ENCODE measurements at places on chromosomes 11 and 22.

- DNase-seq, result no peak
Observed at GRCh38 chr11:8026982-8027381, 39.8 kb downstream of the EIF3F start.

DNA sequence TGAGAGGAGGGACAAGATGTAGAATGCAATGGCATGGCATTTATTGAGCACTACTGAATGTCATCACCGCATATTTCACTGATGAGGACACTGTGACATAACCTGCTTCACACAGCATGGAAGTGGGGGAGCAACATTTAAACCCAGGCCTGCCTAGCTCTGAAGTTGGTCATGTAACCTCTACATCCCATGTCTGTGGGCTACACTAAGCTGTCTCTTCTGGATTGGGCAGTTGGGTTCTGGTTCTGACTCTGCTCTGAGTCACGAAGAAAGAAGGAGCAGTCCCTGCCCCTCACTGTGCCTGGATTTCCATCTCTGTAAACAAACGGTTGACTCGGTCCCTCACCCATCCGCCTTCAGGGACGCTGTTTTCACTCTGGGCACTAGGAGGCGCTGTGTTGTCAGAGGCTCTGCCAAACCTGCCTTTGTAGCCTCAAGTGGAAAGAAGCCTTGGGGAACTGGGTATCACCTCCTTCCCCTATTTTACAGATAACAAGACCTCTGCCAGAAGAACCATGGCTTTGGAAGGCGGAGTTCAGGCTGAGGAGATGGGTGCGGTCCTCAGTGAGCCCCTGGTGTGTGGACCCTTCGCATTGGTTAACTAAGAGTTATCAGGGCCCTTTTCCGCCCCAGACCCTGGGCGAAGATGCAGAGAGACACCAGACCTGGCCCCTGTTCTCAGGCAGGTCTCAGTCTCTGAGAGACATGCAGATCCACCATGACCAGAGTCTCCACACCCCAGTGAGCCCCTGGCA is 12.7 kb upstream of the ARHGEF17 start:
- DNase-seq, result peak; percentile 30

DNA sequence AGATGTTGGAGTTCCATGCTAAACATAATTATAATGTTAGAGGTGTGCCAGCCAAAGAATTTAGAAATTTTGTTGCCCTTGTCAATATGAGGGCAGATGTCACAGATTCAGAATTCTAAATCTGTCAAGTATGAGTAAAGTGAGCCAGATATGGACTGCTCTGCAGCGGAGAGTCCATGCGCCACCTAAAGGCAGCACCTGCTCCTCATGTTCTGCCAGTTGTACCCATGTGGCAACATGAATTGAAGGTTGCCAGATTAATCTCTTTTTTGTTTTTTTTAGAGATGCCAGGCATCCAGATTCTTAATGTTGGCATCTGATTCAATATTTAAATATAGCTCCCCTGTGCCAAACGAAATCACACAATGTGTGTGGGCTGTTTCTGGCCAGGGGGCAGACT is 678.6 kb upstream of the ANO5 start:
- DNase-seq, result no peak

GRCh38 chr11:567011-567628 is 6.3 kb downstream of the RASSF7 start:
- DNase-seq, result no peak

DNA sequence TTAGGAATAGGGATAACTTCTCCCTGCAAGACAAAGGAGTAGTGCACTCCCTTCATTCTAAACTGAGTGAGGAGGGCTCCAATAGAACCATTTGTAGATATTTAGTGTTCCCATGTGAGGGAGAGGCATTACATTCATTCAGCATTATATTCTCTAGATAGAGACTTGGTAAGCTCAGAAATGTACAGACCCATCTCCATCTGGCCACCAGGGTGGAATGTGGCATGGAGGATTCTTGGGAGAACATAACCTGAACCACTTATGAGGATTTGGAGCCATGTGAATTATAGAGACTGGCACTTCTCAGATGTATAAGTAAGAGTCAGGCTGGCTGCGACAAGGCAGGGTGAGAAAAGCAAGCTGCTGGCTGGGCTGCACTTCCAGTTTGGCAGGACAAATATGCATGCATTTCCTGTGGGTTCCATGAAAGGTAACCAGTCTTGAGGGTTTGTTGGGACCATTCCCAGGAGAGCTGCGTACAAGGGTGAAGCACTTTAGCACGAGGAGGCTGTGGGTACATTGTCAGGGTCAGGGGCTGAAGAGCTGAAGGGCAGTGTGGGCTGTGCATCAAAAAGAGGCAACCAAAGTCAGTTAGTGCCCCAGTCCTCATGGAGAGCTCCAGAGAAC is 9.2 kb downstream of the RRP8 start:
- no peak for DNase-seq

DNA sequence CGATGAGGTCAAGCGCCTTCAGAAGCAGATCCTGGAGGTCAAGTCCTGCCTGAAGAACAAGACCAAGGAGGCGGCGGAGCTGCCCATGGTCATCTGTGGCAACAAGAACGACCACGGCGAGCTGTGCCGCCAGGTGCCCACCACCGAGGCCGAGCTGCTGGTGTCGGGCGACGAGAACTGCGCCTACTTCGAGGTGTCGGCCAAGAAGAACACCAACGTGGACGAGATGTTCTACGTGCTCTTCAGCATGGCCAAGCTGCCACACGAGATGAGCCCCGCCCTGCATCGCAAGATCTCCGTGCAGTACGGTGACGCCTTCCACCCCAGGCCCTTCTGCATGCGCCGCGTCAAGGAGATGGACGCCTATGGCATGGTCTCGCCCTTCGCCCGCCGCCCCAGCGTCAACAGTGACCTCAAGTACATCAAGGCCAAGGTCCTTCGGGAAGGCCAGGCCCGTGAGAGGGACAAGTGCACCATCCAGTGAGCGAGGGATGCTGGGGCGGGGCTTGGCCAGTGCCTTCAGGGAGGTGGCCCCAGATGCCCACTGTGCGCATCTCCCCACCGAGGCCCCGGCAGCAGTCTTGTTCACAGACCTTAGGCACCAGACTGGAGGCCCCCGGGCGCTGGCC is 11.0 kb downstream of the RASD2 start:
- no peak for DNase-seq

GRCh38 chr11:7900686-7901085 is 30.4 kb downstream of the OR10A6 start:
- DNase-seq, result no peak

DNA sequence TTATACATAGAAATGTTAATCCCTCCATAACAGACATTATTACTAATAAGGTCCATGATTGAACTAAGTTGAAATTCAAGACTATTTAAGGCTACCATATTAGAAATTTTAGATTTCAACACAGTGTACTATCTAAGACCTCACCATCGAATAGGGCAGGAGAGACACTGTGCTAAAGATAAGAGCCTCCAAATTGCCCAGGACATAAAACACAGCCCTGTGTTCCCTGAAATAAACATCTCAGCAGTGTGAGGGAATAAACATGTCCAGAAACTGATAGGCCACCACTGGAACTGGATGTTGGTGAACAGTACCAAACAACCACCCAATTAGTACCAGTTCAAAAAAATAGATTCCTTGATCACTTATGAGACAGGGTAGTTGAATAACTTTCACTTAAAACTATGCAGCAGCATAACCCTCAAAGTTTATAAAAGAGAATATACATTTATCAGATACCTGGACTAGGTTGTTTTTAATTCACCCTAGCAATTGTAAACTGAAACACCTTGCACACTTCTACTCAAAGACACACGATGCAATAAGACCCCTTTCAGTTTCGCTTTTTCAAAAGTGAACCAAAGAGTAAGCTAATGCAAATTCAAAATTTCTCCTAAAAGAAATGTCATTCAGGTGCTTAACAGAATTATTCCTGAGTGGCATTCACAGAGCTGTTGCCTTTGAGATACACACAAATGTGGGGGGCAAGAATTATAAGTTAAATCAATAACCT is 34.3 kb downstream of the USP28 start:
- DNase-seq, result no peak

DNA sequence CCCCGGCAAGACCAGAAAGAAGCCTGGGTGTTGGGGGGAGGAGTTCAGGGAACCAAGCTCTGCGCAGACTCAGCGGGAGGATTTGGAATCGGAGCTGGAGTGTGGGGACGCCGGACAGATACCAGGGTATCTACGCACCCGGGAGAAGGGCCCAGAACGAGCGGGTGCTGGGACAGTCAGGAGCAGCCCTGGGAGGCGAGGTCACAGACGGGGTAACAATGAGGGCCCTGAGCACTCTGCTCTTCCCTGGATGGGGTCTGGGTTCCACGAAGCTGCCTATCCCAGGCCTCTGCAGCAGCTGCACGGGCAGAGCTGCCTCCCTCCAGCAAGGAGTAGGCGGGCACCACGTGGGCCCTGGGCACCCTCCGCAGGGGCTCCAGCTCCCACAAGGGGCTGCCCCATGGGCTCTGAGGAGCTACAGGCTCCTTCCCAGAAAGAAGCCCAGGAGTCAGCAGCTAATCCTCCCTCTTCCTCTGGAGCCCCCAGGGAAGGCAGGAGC is 197.2 kb downstream of the BRD1 start:
- DNase-seq, result no peak

DNA sequence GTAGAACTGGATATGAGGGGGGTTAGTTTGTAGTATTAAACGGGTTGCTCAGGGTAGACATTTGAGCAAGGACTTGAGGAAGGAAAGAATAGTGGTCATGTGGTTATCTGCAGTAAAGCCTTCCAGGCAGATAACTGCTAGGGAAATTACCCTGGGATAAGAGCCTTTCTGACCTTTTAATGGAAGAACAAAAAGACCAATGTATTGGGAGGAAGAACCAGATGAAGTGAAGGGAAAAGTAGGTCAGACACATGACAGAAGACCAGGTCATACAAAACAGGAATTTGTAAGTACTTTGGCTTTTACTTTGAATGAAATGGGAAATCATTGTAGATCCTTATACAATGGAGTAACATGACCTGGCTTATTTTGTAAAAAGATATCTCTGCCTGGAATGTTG is 241.9 kb upstream of the CTSC start:
- DNase-seq, result no peak

GRCh38 chr22:26827611-26828010 is 170.2 kb downstream of the MIAT start:
- DNase-seq, result no peak

- DNase-seq, result no peak
Observed at GRCh38 chr11:92552942-92553341, 328.3 kb downstream of the FAT3 start.
